Stimulated activated CD8-positive, alpha-beta memory T cell treated with anti-CD3 and anti-CD28 coated beads, Interleukin-4, amount 100 ng/mL, for 1 hour (primary cell): ENCODE measurements at places on chromosomes 16 and 17.

GRCh38 chr17:1043601-1044251 is 46.8 kb downstream of the TIMM22 start:
- DNase-seq: no peak

GRCh38 chr16:86512301-86512859 is 2.1 kb downstream of the FOXF1 start:
- DNase-seq: no peak

DNA sequence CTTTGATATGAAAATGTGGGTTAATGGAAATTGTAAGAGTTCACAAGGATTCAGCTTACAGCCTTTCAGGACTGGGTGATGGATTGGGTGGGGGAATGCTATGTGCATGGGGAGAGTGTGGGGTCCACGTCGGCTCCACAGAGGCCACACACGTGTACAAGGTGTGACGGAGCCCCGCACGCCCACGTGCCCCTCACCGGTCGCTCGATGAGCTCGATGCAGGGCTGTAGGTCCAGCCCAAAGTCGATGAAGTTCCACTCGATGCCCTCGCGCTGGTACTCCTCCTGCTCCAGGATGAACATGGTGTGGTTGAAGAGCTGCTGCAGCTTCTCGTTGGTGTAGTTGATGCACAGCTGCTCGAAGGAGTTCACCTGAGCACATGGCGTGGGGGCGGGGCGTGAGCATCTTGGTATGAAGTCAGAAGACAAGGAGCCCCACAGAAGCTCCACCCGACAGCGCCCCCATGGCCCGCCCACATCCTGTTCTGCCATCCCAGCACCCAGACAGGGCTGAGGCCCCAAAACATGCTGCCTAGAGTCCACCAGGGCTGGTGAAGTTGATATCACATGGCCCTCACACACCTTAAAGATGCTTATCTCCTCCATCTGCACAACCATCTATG is 99.1 kb downstream of the MYH11 start:
- no peak for DNase-seq

GRCh38 chr17:47739150-47739549 is 6.1 kb downstream of the TBX21 start:
- DNase-seq: no peak

GRCh38 chr17:7132511-7133094 is 18.0 kb upstream of the ASGR2 start:
- DNase-seq: no peak

- DNase-seq: no peak
Measured at GRCh38 chr17:41907633-41908539, 10.9 kb downstream of the ACLY start.

- no peak for DNase-seq
Measured at GRCh38 chr16:658679-659571, 9.0 kb upstream of the RHOT2 start.

- DNase-seq: no peak
Measured at GRCh38 chr16:20799599-20799998, 6.7 kb downstream of the ERI2 start.

DNA sequence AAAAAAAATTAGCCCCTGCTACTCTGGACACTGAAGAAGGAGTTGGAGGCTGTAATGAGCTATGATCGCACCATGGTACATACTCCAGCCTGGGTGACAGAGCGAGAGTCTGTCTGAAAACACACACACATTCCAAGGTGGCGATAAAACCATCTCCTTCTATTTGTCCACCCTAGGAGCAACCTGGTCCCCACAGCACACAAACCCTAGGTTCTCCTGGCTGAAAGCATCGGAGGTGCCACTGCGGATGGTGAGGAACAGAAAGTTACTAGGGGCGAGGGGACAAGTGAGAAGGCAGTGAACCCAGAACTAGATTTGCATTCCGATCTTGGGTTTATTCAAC is 1.4 kb upstream of the ECI1 start:
- no peak for DNase-seq

DNA sequence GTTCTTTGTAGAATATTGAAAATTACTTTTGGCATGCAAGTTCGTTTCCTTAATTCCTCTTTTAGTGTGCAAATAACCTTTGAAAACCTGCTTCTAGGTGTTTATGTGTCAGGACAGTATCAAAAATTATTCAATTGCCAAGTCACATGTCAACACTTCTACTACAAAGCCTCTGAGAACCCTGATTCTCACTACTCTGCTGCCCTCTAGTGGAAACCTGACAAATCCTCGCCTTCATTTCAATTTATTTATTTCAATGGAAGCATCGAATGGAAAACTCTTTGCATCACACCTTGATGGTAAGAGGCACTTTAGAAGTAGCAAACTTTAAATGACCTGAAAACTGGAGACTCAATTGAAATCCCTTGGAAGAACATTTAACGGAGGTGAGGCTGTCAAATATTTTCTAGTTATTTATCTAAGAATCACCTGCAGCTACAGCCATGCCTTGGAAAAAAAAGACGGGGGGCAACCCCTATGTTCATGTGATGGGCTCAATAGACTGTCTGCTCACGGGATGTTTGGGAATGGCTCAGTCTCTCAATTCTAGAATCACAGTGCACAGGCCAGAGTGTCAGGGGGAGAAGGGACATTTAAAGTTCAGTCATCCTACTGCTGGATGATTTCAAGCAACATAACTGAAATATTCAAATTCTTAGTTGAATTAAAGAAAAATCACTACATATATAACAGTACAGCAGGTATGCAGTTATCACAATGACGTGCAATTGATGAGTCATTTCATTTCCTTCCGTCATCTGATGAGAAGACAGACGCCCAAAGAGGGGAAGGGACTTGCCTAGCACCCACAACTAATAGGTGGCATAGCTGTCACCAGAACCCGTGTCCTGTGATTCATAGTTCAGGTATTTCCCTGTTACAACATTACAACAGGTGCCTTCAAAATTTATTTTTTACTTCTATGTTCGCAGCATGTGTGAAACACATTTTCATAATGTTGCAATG is 563.9 kb downstream of the TOX3 start:
- DNase-seq: no peak

DNA sequence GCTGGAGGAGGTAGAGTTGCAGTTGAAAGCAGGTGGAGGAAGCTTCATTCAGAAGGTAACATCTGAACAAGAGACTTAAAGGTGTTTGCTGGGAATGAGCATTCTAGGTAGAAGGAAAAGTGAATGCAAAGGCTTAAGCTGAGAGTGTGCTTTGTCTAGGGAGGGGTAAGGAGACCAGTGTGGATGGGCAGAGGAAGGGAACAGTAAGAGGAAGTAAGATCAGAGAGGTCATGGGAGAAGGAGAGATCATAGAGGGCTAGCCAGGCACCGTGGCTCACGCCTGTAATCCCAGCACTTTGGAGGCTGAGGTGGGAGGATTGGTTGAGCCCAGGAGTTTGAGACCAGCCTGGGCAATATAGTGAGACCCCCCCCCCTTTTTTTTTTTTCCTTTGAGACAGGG is 3.3 kb downstream of the STX4 start:
- no peak for DNase-seq

- no peak for DNase-seq
Measured at GRCh38 chr16:28300327-28300726, 8.0 kb downstream of the SBK1 start.

DNA sequence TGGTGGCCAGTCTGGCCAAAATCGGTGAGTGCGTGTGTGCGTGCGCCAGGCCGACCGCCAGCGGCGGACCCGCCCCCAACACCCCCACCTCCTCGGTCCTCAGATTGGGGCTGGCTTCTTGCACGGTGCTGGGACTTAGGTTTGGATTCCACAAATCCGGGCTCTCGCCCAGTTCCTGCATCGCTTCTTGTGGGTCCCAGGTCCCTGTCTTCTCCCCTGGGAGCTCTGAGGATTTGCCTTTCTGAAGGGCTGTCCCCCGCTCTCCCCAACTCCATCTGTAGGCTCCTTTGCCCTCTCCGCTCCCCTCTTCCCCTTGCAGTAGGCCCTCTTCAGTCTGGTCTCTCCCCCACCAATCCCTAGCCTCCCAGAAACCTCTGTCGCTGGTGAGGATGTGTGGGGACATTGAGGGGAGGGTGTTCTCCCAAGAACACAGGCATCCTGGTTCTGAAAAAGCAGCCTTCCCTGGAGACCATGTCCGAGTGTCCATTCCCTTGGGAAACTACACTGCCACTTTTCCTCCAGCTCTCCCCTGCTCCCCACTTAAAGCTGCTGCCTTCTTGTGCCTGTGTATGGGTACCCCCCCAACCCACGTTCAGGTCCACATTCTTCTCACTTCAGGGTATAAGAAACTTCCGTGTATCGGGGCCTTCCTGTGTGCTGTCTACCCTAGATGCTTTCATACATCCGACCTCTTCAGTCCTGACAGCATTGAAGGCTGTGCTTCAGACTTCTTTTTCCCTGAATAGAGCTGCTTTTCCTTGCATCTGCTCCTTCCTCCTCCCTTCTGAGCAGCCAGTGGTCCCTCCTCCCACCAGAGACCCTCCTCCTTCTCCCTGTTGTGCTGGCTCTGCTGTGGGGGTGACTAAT is 632 bp downstream of the SLC9A5 start:
- DNase-seq: no peak

DNA sequence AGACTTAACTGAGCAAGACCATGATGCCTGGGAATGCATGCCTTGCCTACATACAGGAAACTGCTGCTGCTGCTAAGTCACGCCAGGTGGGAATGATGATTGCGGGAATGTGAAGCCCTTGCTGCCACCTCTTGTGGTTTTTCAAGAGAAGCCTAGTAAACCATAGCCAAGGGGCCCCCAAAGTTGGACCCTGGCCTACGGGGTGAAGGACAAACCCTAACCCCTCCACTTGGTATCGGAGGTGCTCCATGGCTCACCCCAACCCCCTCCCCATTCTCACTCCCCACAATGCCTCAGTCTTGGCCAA is 233.9 kb downstream of the ZNF423 start:
- no peak for DNase-seq

DNA sequence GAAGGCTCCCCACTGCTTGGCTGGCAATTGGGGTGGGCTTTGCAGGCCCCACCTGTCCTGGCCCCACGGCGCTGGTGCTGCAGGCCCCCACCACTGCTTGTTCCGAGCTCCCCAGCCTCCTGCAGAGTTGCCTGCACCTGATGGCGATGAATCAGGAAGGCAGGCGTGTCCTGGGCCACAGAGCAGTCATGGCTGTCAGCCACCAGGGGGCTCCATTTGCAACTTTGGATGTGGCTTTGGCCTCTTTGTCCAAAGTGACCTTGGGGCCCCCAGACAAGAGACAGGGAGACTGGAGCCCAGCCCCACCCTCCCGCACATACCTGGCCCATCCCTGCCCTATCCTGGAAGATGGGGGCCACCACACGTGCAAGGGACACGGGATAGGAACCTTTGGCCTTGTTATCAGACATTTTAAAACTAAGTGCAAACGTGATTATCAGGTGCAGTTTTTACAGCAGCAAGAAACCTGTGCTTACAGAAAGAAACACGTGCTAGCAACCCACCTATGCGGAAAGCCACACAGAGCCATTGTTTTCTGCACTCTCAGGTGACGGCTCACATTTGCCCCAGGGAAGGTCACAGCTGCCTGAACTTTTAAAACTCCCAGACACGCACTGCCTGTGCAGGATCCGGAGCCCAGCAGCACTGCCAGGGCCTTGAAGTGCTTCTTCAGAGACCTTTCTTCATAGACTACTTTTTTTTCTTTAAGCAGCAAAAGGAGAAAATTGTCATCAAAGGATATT is at the start of gene DNASE1:
Gene DNASE1, plus strand, starts transcription at position 443 of the 743 bp plus-strand sequence. CDS start 683 bp downstream, outside the sequence.
- peak; percentile 17 for DNase-seq

DNA sequence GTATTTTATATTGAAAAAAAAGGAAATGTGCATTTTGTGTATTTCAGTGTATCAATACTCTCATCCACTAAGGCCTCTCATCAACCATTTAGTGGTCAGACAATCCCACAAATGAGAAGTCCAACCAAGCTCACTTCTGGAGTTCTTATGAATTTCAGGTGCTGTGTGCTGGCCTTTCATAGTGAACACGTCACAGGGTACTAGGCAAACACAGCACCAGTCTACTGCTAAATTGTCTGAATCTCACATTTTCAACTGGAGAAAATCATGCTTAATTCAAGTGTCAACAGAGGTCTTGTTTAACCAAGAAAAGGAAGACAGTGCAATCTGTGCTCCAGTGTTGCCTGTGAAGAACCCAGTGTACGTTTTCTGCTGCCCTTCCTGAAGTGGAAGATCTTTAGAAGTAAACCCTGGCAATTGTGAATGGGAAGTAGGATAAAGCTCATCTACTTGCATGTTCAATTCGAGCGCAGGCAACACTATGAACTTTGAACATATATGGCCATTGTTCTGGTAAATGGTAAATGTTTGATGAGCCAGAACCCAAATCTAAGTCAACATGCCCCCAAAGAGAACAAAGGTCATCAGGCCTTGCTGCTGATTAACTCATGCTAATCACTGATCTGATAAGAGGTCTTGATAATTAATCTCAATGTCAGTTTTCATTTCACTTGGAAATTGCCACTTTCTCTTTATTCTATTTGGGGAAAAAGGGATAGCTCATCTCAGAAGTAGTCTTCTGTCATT is 439.2 kb upstream of the SOX9 start:
- DNase-seq: no peak

- DNase-seq: no peak
Measured at GRCh38 chr17:28937044-28937729, 14.1 kb downstream of the PHF12 start.

DNA sequence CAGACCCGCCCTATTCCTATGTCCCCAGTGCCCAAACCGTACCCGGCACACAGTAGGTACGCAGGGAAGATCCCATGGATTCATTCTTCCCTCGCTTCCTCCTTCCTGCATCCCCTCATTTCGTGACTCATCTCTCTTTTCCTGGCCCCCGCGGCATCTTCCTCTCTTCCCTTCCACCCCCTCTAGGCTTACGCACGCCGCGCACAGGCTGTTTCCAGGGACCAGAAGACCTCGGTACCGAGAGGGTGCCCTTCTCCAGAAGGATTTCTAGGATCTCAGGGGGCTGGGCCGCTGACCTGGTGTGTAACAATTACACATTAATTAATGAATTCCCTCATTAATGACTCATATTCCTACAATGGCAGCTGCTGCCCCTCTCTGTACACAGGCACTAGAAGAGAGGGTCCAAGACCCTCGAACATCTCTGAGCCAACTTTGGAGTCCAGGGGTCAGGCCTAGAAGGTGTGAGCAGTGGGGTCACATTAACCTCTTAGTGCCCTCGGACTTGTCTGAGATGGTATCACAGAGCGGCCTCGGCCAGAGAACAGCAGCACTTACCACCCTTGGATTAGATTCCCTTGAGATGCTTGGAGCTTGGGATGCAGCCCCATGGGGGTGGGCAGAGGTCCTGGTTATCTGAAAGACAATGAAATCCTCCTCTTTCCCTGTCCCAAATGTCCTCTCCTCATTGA is 16.8 kb upstream of the PLLP start:
- DNase-seq: no peak

GRCh38 chr16:12184419-12184917 is 207.9 kb downstream of the SNX29 start:
- no peak for DNase-seq
